ENCODE measurements at places on chromosomes 7 and 10. TPM values are rescaled to one million over a fixed set of nuclear protein-coding genes. Genes with fewer than 3 reads are reported as not detected.

The SFRP5 gene
- not detected for total RNA-seq

The ADAM22 gene
- 0.85 TPM for total RNA-seq

The ANKRD61 gene
- not detected for total RNA-seq

The OLAH gene
- total RNA-seq: 3.7 TPM

The NODAL gene
- total RNA-seq: not detected

The MKI67 gene
- 0.64 TPM for total RNA-seq

The TACR2 gene
- not detected for total RNA-seq

The NEUROD6 gene
- not detected for total RNA-seq

DNA sequence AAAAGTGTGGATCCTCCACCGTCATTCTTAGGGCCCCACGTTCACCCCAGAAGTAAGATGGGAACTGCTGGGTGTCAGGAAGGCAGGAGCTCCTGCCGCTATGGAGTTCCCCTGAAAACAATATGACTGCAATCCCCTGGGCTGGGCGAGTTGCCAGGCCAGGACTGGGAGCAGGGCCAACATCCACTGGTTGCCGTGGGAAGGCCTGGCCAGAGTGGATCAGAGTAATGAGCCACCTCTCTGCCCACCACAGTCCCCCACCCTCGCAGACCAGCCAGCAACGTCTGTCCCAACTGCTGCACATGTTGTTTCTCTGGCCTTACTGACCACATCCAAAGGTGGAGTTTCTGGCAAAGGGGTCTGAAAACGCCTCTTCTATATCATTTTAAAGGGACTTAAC lies 86.6 kb downstream of the STRA8 start:
- no peak overlapping the region for H3K27ac ChIP-seq
- DNase-seq: no peak
- H3K27me3 ChIP-seq: no peaks in the 10 kb centered on the region
- peaks cover 3% of the 10 kb centered on the region for H3K4me1 ChIP-seq
- no peaks in the 10 kb centered on the region for H3K36me3 ChIP-seq
- H3K4me3 ChIP-seq: no peak overlapping the region

DNA sequence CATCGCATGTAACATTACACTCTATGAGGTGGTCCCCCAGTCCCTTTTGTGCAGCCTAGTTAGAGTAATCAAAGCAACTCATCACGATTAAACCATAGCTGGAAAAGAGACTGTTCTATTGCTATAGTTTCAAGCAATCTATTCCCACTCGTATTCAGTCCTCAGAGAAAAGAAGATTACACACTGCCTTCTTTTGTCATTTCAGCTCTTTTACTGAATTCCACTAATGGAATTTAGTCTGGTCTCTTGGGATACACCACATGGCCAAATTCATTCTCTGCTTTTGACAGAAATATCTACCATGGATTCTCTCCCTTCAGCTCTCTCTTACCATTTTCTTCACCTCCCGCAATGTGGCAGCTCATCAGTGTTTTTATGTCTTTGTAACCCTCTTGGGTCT lies 108.9 kb upstream of the HDAC9 start:
- no peaks in the 10 kb centered on the region for H3K36me3 ChIP-seq
- no peak overlapping the region for H3K27ac ChIP-seq
- H3K4me3 ChIP-seq: no peak overlapping the region
- DNase-seq: no peak
- H3K27me3 ChIP-seq: no peaks in the 10 kb centered on the region
- H3K4me1 ChIP-seq: peaks cover 30% of the 10 kb centered on the region

- no peak for DNase-seq
- H3K4me3 ChIP-seq: no peak overlapping the region
- H3K4me1 ChIP-seq: no peaks in the 10 kb centered on the region
- no peak overlapping the region for H3K27ac ChIP-seq
These were observed 268.4 kb upstream of the SP4 start for GRCh38 chr7:21159506-21159905.

DNA sequence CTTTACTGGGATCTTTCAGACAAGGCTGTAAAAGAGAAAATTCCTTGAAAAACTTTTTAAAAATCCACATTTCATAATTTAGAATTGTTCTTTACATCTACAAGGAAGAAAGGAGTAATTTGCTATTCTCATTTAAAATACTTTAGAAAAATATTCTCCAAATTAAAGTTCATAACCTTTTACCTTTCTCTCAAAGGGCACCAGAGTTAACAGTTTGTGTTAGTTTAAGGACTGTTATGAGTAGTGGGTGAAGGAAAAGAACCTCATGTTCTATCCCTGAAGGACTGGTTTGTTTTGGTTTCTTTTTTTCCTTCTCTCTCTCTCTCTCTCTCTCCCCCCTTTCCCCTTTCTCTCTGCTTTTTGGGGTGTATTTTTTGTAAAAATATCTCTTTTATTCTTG lies 4.1 kb downstream of the AGMO start:
- no peaks in the 10 kb centered on the region for H3K4me1 ChIP-seq
- H3K4me3 ChIP-seq: no peak overlapping the region
- H3K36me3 ChIP-seq: no peaks in the 10 kb centered on the region
- H3K27ac ChIP-seq: no peak overlapping the region

GRCh38 chr7:144391823-144392255 lies 11.7 kb downstream of the NOBOX start:
- no peaks in the 10 kb centered on the region for H3K4me1 ChIP-seq
- no peak for DNase-seq
- no peak overlapping the region for H3K27ac ChIP-seq
- H3K27me3 ChIP-seq: no peaks in the 10 kb centered on the region
- H3K36me3 ChIP-seq: no peaks in the 10 kb centered on the region
- no peak overlapping the region for H3K4me3 ChIP-seq

GRCh38 chr10:34835908-34836508 lies 20.9 kb upstream of the PARD3 start:
- H3K27ac ChIP-seq: no peak overlapping the region
- no peaks in the 10 kb centered on the region for H3K27me3 ChIP-seq
- DNase-seq: no peak
- no peaks in the 10 kb centered on the region for H3K4me1 ChIP-seq
- H3K4me3 ChIP-seq: no peak overlapping the region

GRCh38 chr7:30171766-30172447 lies 37.1 kb downstream of the MTURN start:
- H3K36me3 ChIP-seq: peaks cover 6% of the 10 kb centered on the region
- H3K27me3 ChIP-seq: no peaks in the 10 kb centered on the region
- H3K27ac ChIP-seq: peak overlapping the region; percentile 86
- no peak for DNase-seq
- H3K4me1 ChIP-seq: peaks cover 28% of the 10 kb centered on the region
- H3K4me3 ChIP-seq: no peak overlapping the region

- no peak overlapping the region for H3K27ac ChIP-seq
- H3K4me3 ChIP-seq: no peak overlapping the region
- no peak for DNase-seq
- no peaks in the 10 kb centered on the region for H3K36me3 ChIP-seq
These were observed 53.2 kb upstream of the PDK4 start for GRCh38 chr7:95649546-95649945.

- H3K4me3 ChIP-seq: no peak overlapping the region
- no peaks in the 10 kb centered on the region for H3K36me3 ChIP-seq
- H3K4me1 ChIP-seq: peaks cover 5% of the 10 kb centered on the region
- H3K27me3 ChIP-seq: no peaks in the 10 kb centered on the region
- DNase-seq: no peak
- no peak overlapping the region for H3K27ac ChIP-seq
These were observed 83.9 kb downstream of the JAZF1 start for GRCh38 chr7:28096713-28097112.
